SK-N-DZ (cell line): ENCODE measurements at places on chromosomes 1 and 21.

- DNase-seq, result no peak
Observed at GRCh38 chr1:193593147-193593885, 406.9 kb upstream of the B3GALT2 start.

DNA sequence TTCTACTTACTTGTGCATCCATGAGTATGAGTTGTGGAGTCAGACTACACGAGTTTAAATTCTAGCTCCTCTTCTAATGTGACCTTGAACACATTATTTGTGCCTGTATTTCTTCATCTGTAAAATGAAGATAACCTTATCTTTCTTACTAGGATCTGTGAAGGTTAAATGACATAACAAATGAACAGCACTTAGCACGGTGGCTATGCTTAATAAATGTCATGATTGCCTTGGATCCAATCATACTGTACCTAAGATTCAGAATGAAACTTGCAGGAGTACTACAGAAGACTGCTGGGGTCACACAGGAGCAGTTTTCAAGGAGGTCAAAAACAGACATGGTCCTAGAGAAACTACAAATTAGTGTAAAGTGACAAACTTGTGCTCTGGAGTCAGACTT, 22.2 kb upstream of the ALG14 start:
- no peak for DNase-seq

- no peak for DNase-seq
Observed at GRCh38 chr1:3125546-3126368, 56.8 kb downstream of the PRDM16 start.

DNA sequence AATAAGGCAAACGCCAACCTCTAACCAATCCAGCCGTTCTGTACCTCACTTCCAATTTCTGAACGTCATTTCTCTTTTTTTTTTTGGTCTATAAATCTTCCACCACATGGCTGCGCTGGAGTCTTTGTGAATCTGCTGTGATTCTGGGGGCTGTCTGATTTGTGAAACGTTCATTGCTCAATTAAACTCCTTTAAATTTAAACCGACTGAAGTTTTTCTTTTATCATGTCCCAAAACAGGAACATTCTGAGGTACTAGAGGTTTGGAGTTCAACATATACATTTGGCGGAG, 65.5 kb upstream of the BACH1 start:
- no peak for DNase-seq

DNA sequence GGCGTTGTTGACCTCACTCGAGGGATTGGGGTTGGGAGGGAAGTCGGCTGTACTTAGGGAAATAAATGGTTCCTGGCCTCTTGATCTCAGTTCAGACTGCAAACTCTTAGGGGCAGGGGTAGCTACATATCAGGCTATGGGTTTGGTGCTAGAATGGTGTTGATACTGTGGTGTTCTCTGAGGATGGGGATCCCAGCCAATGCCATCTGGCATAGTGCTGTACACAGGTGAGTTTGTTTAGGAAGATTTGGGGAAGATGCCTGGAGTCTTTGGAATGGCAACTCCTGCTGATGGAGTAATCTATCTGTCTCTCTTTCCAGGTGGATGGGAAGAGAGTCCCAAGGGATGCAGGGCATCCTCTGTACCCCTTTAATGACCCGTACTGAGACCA, 14.3 kb upstream of the NASP start:
- DNase-seq, result no peak

DNA sequence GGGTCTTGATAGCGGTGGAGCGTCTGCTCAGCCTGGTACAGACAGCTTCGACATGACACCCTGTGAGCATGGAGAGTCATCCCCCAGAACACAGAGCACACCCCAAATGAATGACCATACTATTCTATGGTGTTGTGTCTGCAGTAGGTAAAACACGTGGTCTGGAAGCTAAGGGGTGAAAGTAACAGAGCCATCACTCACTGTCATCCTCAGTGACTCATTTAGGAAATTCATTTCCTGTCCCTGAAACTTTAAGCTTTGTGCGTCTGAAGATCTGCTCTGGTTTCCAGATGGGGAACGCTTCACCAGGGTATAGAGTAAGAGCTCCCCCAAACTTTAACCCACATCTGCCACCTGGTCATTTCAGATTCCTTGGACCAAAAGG, 94.8 kb upstream of the DISP3 start:
- no peak for DNase-seq

DNA sequence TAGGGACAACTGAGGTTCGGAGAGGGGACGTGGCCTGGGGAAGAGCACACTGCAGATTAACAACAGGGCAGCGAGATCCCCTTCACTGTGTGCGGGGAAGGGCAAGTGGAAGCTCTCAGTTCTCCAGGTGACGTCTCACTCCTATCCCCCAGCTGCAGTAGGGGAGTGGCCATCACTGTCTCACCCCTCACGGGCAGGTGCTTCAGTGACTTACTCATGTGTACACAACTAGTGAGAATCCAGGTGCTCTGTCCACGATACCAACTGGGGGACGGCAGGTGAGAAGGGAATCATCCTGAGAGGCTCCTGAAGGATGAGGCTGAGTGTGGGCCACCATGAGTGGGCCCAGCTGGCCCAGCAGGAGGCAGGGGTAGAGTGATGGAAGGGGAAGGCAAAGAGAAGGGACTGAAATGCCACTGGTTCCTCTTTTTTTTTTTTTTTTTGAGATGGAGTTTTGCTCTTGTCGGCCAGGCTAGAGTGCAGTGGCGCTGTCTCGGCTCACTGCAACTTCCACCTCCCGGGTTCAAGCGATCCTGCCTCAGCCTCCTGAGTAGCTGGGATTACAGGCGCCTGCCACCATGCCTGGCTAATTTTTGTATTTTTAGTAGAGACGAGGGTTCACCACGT, 25.9 kb downstream of the RHBG start:
- DNase-seq, result no peak

DNA sequence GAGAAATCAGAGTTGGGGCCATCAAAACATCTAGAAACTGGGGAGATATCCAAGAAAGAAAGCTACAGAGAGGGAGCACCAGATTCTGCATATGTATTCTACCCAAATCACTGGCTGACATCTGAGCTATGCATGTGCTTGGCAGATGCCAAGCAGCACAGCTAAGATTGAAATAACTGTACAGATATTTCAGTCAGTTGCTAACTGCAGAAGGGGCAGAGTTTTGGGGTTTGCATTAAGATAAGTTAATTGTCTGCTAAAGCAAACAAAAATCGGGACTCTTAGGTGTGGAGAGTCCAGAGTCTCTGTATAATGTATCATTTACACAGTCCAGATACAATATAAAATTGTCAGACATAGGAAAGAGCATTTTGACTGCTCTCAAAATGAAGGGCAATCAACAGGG, 437.1 kb downstream of the PTBP2 start:
- DNase-seq, result no peak

DNA sequence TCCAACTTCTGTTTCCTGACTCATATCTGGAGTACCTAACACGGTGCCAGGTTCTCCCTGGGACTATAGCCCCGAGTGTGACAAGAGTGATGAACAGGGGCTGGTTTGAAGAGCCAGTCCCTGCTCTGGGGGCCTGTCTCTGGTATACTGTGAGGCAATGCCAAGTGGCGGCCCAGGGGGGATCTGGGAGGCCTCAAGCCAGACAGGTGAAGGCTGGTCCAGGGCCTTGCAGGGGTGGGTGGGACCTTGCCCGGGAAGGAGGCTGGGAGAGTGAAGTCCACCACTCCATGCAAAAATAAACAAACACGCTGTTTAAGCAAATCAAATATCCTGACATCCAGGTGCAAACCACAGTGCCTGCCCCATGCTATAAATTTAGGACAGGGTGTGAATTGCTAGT, 6.8 kb upstream of the PLXNA2 start:
- DNase-seq, result peak; percentile 60

- DNase-seq, result no peak
Observed at GRCh38 chr1:101284622-101285218, 47.9 kb downstream of the S1PR1 start.

GRCh38 chr1:215860833-215861232, 293.7 kb downstream of the KCTD3 start:
- no peak for DNase-seq

DNA sequence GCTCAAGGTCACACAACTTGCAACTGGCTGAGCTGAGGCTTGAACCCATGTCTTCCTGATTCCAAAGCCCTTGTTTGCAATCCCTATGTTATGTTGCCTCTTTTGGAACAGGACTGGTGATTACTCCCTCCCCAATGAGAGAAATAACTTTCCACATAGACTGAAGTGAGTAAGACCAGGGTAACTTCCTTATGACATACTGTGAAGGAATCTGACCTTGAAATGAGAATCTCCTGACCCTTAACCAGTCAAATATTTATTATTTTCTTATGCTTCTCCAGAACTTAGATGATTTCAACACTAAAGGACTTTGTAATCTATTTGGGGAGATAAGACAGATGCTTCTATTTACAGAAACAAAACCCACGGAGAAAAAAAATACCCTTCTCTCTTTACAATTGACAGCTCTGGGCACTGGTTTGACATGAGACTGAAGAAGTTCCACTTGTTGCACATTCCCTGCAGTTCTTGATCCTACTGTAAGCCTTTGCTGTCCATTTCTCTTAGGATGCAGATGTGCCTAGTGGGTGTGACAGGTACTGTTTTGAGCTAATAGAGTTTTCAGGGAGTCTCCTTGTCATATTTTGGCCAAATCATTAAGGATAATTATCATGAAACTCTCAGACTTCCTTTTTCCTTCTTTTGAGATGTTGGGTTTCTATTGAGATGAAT, 3.9 kb upstream of the RPTN start:
- no peak for DNase-seq

GRCh38 chr1:1072299-1072848, 1.7 kb downstream of the RNF223 start:
- DNase-seq, result no peak

GRCh38 chr1:2378956-2379732, 12.2 kb downstream of the MORN1 start:
- no peak for DNase-seq

GRCh38 chr1:217012659-217013058, 289.4 kb upstream of the ESRRG start:
- DNase-seq, result no peak

GRCh38 chr1:57839526-57839925, 415.7 kb upstream of the DAB1 start:
- no peak for DNase-seq

- no peak for DNase-seq
Observed at GRCh38 chr1:232695621-232696385, 65.9 kb upstream of the SIPA1L2 start.

GRCh38 chr1:159943908-159944622, 1.3 kb downstream of the IGSF9 start:
- no peak for DNase-seq

- no peak for DNase-seq
Observed at GRCh38 chr1:29708796-29709703, 472.7 kb downstream of the PTPRU start.

DNA sequence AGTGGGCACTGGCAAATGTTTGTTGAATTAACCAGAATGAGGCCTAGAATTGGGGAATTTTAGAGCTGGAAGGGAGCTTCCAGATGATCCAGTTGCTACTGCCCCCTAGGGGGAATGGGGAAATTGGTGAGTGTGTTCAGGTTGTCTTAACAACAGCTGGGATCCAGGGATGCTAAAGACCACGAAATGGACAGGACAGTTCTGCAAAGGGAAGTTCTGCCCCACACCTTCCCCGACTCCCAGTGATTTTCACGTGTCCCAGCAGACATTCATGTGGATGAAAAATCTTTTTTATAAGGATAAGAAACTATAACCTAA, 33.9 kb downstream of the TRIM62 start:
- no peak for DNase-seq

DNA sequence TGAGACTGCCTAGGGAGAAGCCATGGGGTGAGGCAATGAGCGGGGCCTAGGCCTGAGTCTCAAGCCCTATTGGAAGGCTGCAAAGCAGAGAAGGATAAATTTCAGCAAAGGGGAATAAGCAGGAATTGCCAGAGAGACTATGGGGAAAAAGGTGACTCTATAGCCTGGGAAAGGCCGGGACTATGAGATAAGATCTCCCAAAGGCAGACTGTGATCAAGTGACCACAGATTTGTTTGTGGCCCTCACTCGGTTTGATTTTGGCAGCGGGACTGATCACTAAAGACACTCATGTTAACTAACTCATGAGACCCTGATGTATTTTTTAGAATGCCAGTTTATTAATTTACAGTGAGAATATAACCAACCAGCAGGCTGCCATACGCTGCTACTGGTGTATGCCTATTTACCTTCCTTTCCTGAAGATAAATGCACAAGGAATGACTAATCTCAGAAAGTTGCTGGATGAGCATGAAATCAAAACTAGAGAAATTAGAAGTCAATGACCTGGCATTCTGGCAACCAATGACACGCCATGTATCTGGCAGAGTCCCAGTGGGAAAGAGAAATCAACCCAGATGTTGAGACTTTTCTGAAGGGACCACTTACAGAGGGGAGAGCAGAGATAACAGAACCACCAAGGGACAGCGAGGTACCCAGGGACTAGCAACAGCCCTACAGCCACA, 4.3 kb downstream of the HSF2BP start:
- no peak for DNase-seq

DNA sequence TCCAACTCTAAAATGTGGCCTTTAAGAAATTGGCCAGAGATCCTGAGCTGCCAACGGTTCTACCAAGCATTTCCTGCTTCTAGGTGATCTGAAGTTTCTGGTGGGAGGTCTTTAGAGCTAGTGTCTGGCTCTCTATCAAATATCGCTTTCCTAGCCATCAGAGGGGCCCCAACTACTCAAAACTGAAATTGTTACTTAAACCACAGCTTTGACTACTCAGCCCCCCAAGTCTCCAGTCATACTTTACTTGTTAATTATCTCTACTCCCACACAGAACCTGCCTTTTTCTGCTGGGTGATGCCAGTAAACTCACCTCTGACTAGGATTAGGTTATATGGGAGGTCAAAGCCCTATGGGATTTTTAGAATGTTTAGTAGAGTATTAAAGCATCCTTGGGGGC, 95.1 kb downstream of the FASLG start:
- no peak for DNase-seq

- DNase-seq, result no peak
Observed at GRCh38 chr1:70033266-70033873, 172.0 kb downstream of the LRRC40 start.

DNA sequence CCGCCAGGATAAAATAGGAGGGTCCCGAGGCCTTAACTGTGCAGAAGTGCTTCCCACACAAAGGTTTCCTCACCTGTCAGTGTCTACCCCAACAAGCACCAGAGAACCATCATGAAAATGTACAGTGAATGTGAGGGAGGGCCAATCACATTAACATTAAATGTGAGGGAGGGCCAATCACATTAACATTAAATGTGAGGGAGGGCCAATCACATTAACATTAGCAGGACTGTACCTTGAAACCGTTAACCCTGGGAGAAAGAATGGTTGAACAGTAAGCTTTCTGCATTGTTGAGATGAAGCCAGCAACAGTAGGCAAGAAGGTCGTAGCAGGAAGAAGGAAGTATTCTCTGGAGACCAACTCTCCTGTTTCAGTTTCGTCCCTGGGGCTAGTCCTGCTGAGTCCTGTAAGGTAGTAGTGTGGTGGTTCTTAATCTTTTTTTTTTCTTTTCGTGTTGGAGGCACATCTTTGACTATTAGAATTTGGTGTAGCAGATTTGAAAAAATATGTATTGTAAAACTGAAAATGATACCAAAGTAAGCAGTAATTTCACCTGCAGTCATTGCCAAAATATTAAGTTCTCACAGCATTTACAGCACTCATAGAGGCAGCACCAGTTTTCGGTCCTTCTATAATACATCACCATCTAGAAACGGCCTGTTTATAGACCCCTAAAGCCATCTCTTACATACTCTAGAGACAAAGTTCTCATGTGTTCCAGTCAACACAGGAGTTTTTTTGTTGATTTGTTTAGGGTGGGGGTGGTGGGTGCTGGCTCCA, 98.6 kb upstream of the PPP2R5A start:
- no peak for DNase-seq
